ENCODE measurements at places on chromosomes 12 and 14.

- peak; percentile 54 for DNase-seq
Observed at GRCh38 chr12:102740141-102740955, 176.7 kb downstream of the PAH start.

- no peak for DNase-seq
Observed at GRCh38 chr14:33812601-33813000, 138.3 kb downstream of the EGLN3 start.

DNA sequence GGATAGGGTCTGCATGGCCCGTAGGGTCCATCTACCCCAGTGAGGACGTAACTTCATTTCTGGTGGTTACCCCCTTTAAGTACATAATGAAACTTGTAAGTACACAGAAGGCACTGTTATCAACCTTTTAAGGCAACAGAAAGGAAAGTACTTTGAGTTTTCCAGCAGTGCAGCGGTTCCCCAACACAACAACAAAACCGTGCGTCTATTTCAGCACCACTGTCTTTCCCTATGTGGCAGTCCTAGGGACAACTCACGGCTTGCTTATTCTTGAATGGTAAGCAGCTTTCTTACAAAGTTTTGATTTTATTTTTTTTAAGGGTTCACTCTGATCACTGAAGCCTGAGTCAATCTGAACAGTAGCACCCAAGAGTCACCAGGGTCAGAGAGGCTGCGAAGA, 46.3 kb downstream of the FOXN3 start:
- no peak for DNase-seq

DNA sequence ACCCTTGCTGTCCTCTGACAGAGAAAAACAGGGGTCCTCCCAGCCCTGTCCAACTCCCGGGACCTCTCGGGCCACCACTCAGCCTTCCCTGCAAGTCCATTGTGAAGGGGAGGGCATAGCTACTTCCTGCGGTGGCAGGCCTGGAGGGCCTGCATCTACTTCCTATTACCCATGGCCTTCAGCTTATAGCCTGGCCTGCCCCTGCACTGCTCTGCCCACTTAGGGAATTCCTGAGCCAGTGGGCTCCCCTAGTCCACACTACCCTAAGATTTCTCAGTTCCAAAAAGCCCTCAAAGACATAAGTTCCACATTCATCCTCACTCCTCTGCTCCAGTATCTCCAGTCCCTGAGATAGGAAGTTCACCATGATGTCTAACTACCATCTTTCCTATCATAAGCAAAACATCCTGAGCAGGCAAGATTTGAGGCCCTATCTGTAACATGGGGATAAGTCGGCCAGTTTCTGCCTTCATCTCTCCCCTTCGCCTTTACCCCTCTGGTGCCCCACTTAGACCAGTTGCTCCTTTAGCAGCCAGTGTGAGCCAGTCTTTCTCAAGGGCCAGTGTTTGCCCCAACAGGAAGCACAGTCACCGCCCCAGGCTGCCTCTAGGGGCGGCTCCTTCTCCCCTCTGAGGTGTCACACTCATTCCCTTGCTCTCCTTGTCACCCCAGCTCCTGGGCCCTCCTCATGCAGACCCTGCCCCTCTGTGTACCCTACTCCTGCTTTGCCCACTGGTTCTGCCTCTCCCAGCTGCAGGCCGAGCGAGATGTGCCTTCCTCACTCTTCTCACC, 10.9 kb downstream of the HDAC7 start:
- peak; percentile 64 for DNase-seq

DNA sequence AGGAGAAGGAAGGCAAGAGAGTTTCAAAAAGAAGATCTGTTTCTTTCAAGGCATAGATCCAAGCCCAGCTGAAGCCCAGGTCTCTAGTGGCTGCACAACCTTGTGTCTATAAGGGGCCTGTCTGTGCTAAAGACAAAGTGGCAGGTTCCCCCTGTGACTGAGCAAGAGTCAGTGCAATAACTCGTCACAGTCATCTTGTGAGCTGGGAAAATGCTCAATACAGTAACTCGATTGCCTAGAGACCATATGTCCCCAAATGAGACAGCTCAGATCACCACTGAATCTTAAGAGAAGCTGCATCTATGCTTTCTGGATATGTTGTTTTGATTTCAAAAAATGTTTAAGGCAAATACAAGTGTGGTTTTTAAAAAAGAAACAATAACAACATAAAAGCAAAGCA, 24.2 kb downstream of the ST8SIA1 start:
- no peak for DNase-seq

GRCh38 chr12:95437565-95437964, 36.4 kb upstream of the METAP2 start:
- no peak for DNase-seq

DNA sequence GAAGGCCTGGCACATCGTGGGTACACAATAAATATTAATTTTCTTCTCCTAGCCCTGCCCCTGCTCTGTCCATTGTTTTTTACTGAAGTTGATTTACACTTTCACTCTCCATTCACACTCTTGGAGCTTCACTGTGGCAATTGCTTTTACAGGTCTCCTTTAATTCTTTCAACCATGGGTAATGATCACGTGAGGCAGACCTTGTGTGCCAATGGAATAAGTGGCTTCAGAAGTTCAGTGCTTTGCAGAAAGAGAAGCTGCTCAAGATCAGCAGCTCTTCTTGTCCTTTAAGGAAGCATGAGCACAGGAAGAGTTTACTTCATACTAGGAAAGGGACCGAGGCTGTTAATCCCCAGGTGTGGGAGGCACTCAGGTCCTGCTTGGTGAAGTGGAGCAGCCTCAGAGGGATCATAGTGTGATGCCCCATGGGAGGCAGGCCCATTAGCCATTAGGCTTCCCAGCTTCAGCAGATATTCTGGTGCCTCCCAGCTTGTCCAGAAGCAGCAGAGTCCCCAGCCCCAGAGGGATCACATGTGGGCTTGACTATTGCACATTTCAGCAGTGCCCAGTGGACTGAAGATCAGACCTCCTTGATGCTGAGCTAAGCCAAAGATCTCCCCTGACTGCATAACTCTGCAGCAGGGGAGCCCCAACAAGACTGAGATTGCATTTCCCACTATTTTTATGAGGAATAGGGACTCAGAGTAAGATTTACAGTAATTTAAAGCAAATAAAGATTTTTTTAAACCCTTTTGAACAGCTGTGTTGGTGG, 5.0 kb upstream of the SLC35F4 start:
- DNase-seq, result no peak

GRCh38 chr12:49451468-49452259, 84.4 kb downstream of the SPATS2 start:
- DNase-seq, result no peak

- DNase-seq, result no peak
Observed at GRCh38 chr12:100724071-100724470, 70.5 kb upstream of the ANO4 start.

GRCh38 chr12:131104463-131105350, 151.0 kb downstream of the ADGRD1 start:
- peak; percentile 53 for DNase-seq

- peak; percentile 94 for DNase-seq
Observed at GRCh38 chr12:108609537-108610335, 11.9 kb upstream of the TMEM119 start.

DNA sequence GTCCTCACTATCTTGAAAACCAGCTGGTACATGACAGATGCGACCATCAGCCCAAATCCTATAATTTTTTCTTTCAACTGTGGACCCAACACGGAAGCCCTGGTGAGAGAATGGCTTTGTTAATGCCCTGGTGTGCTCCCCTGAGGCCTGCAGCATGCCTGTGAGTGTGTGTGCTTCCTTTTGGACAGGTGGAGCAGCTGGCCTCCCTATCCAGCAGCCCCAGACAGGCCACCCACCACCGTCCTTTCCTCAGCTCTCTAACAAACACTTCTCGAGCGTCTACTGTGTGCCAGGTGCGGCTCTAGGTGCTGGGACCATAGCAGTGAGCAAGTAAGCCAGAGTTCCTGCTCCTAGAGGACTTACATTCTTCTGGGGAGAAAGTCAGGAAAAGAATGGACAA, 78.9 kb upstream of the GZMB start:
- no peak for DNase-seq

GRCh38 chr14:68249661-68250451, 430.3 kb downstream of the RAD51B start:
- no peak for DNase-seq

DNA sequence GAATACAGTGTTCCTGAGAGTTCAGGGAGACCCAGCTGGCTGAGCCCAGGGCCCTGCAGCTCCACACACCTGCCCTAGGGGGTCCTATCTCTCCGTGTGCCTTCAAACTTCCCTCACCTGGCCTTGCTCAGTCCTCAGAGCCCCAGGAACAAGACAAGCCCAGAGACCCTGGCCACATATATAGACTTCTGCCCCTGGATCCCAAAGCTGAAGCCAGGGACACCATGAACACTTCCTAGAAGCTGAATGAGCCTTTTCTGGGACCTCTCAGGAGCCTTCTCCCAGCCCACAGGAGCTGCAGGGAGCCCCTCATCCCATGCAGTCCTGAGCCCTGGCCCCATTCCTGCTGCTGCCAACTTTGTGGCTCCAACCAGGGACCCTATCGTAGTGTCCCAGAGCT, 190.5 kb downstream of the DICER1 start:
- DNase-seq, result no peak

DNA sequence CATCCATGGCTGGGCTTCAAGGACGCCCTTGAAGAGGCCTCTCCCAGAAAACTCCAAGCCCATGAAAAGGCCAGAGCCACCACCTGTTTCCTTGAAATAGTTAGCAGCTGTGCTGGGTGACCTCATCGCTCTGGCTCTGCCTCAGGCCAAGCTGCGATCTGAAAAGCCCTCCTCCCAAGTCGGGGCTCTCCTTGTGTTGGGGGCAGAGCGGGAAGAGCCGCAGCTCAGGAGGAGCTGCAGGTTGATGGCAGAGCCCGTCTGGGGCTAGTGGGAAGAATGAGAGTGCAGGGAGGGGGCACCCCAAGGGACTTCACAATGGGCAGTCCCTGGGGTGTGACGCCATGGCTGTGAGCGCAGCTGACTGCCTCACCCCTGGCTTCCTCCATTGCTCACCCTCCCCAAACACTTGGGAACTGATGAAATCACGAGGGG, 50.0 kb upstream of the STON2 start:
- DNase-seq, result no peak

DNA sequence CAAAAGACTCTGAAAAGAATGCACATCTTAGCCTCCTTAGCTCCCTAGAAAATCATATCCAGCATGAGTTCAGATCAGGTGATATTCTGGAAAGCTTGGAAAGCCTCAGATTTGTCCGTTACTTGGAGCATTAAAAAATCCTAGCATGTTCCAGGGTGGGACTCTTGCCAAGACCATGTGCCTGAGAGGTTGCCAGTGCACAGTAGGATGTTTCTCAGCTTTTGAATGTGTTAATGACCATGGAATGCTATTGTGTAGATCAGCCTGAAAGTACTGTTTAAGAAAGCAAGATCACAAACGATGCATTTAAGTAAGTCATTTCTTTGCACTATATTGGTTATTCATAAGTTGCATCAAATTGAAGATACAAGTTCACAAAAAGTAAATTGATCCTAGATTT, 230.5 kb downstream of the ETNK1 start:
- no peak for DNase-seq

GRCh38 chr12:119678459-119678858, 10.5 kb downstream of the PRKAB1 start:
- no peak for DNase-seq

GRCh38 chr14:89881839-89882238, 72.7 kb downstream of the EFCAB11 start:
- DNase-seq, result no peak

GRCh38 chr14:52690983-52691760, 4.2 kb downstream of the ERO1A start:
- no peak for DNase-seq

DNA sequence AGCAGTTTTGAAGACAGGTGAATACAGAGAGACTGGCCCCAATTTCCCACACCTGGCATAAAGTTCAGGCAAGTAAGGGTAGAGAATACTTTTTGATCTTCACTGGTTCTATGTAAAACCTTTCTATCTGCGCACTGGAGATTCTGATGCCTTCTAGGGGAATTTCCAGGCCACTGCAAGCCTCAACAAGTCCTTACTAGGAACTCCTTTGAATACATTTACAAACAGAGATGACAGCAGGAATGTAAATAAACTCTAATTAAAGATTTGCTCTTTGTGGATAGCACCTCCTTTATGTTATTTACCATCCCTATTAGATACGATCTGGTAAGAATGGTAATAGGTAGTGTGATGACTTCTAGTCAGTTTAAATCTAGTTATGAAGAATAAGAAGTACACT, 69.2 kb downstream of the NTN4 start:
- no peak for DNase-seq

DNA sequence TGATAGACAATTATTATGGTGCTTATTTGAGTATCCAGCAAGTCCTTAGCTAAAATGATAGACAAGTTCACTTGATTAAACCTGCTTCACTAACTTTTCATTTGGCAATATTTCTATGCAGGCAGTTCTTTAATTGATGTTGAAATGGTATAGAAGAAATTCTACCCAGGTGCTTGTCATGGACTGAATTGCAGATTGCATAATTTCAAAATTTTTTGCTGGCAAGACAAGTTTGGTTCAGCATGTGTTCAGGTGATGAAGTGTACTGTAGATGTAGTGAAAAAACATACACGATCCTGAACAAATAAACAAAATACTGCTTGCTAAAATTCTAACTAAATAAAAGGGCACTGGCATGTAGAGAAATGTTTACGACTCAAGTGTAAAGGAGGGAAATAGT, 189.0 kb downstream of the FOXA1 start:
- no peak for DNase-seq

DNA sequence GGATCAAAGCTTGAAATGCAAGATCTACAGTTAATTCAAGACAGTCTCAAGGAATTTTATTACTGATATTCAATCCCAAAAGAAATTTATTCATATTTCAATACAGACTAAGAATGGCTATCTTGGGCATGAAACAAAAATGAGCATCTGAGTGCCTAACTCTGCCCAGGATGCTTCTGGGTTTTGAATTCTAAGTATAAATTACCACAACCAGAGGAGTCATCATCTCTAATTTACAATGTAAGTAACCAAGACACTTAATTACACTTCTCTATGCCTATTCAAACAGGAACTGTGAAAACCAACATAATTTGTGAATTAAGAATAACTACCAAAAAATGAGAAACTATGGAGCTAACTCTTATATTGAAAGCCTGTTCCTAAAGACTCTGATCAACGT, 14.1 kb downstream of the OSBPL8 start:
- DNase-seq, result no peak

DNA sequence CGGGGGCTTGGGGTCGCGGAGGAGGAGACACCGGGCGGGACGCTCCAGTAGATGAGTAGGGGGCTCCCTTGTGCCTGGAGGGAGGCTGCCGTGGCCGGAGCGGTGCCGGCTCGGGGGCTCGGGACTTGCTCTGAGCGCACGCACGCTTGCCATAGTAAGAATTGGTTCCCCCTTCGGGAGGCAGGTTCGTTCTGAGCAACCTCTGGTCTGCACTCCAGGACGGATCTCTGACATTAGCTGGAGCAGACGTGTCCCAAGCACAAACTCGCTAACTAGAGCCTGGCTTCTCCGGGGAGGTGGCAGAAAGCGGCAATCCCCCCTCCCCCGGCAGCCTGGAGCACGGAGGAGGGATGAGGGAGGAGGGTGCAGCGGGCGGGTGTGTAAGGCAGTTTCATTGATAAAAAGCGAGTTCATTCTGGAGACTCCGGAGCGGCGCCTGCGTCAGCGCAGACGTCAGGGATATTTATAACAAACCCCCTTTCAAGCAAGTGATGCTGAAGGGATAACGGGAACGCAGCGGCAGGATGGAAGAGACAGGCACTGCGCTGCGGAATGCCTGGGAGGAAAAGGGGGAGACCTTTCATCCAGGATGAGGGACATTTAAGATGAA, 630 bp downstream of the FOS start:
- DNase-seq, result peak; percentile 84
